ENCODE measurements at places on chromosomes 6 and 20.

GRCh38 chr6:52992980-52993920 is 1.8 kb downstream of the GSTA4 start:
- H3K27ac ChIP-seq, result peak overlapping the region; percentile 85
- H3K36me3 ChIP-seq, result no peaks in the 10 kb centered on the region
- H3K4me1 ChIP-seq, result peaks cover 41% of the 10 kb centered on the region
- H3K27me3 ChIP-seq, result no peaks in the 10 kb centered on the region

DNA sequence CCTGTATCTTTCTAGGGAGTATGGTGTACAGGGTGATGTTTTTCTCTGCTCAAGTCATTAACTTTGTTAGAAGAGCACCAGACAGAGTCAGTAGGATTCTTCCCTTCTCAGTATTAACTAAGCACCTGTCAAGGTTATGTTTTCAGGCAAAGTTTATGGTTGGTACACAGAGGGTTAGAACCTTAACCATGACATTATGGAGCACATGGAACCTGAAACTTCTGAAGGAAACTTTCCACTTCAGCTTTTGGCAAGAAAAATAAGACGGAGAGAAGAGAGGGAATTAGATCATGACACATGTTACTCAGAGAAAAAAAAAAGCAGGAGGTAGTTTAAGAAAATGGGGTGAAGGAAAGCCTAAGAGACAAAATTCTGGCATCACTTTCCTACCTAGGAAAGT is 112.9 kb upstream of the PDE7B start:
- H3K36me3 ChIP-seq, result no peaks in the 10 kb centered on the region
- no peak overlapping the region for H3K4me3 ChIP-seq

- H3K4me1 ChIP-seq, result peaks cover 28% of the 10 kb centered on the region
- DNase-seq, result peak; percentile 97
- H3K4me3 ChIP-seq, result peak overlapping the region; percentile 2
- H3K27ac ChIP-seq, result peak overlapping the region; percentile 38
Measured at GRCh38 chr20:44083220-44083933, 103.6 kb downstream of the JPH2 start.

GRCh38 chr20:6654513-6655252 is 112.8 kb upstream of the BMP2 start:
- peak overlapping the region; percentile 18 for H3K4me3 ChIP-seq
- DNase-seq, result peak; percentile 76
- H3K4me1 ChIP-seq, result peaks cover 29% of the 10 kb centered on the region
- peak overlapping the region; percentile 77 for H3K27ac ChIP-seq
- no peaks in the 10 kb centered on the region for H3K36me3 ChIP-seq
- no peaks in the 10 kb centered on the region for H3K27me3 ChIP-seq

- peaks cover 5% of the 10 kb centered on the region for H3K4me1 ChIP-seq
- H3K27ac ChIP-seq, result no peak overlapping the region
- H3K36me3 ChIP-seq, result no peaks in the 10 kb centered on the region
- no peak for DNase-seq
Measured at GRCh38 chr20:46416421-46416820, 10.0 kb upstream of the ELMO2 start.

DNA sequence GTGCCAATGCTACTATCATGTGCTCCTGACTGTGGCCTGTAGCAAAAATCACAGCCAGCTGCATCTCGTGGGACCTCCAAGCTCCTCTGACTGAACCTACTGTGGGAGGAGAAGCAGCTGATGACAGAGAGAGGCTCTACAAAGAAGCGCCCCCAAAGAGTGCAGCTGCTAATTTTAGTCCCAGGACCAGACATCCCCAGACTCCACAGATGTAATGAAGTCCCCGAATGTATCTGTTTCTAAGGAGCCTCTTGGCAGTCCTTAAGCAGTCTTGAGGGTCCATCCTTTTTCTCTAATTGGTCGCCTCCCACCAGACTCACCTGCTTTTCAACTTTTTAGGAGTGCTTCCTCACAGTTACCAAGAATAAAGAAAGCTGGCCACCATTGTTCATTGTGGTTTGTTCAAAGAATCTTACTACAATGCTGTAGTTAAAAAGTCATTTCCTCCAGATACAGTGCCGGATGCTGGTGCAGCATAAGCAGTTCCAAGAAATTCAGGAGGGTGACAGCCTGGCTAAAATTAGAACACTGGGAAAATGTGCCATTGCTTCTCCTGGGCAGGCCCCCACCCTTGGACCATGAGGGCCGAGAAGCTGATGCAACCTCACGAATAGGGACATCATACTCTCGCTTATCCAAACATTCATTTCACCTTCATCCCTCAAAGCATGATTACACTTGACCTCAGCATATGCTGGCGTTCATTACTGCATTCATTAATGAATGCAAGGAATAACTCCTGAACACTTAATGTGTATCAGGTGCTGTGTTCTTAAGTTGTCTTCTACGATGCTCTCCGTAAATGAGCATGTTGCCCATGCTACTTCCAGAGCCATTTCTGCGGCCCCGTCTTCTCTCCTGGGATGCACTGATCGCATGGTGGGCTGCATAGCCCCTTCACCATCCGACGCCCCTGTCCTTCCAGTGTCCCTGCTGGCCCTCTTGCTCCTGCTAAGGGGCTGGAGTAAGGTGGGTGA is 66.4 kb downstream of the LY86 start:
- no peak for DNase-seq
- no peaks in the 10 kb centered on the region for H3K36me3 ChIP-seq
- H3K4me3 ChIP-seq, result no peak overlapping the region
- H3K27ac ChIP-seq, result no peak overlapping the region

- no peaks in the 10 kb centered on the region for H3K36me3 ChIP-seq
- no peak overlapping the region for H3K4me3 ChIP-seq
- H3K4me1 ChIP-seq, result peaks cover 7% of the 10 kb centered on the region
Measured at GRCh38 chr6:127030836-127031235, 87.6 kb upstream of the RSPO3 start.

DNA sequence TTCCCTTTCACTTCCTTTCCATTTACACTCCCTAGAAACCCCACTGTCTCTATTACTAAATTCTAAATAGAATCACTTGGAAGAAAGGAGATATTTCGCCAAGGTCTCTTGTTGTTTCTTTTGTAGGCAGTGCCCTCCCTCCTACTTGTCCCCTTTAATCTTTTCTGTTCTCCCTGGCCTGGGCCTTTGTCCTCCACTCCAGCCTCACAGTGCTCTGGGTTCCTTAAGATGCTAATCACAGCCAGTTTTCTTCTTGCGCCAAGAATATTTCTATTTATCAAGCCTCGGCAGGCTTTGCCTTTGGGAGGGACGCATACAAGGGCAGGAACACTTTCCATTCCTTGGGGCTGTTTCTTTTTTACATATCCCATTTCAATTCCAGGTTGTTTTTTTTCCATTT is 520.6 kb upstream of the CHD6 start:
- H3K4me1 ChIP-seq, result no peaks in the 10 kb centered on the region
- no peaks in the 10 kb centered on the region for H3K27me3 ChIP-seq
- DNase-seq, result no peak
- H3K27ac ChIP-seq, result no peak overlapping the region
- H3K4me3 ChIP-seq, result no peak overlapping the region

DNA sequence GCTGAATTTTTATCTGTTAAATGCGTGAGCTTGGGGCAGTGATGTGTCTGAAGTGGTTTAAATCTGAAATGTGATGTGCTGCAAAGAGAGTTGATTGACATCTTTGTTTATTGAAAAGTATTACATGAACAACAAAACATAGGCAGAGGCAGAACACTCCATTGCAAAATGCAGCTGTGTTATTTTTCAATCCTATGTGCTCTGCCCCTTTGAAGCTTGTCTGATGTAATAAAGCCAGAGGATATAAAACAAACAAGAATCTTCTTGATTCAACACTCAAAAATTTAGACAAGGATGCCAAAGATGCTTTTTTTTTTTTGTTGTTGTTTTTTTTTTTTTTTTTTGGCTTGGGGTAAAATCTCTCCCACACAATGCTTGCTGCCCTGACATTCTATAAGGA is 482.4 kb upstream of the MMS22L start:
- DNase-seq, result peak; percentile 2
- H3K27me3 ChIP-seq, result no peaks in the 10 kb centered on the region
- no peaks in the 10 kb centered on the region for H3K4me1 ChIP-seq
- H3K36me3 ChIP-seq, result no peaks in the 10 kb centered on the region

DNA sequence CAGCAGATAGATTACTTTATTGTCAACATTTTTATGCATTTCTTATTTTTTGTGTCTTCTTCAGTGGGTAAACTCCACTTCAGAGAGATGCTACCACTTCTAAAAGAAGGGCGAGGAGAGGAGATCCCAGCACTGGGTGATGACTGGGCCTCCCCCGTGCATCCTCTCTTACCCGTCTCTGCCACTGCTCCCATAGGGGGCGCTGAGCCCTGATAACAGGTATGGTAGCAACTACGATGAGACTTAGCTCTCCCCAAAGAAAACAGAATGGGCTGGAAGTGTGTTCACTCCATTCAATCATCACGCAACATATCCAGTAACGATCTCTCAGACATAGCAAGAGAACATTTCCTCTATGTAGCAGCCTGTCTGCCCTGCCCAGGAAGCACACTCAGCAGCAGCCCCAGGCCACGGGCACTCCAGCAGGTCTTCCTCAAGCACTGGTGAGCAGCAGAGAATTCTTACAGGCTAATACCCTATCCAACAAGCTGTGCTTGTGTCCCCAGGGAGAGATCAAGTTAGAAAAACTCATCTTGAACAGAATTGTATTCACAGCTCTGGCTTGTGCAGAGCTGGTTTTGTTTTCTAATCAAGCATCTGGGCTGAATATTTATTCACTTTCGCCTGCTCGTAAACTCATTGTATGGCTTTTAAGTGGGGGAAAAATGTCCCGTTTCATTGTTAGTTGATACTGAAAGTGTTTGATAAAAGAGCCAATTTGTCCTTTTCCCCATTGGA is 533.1 kb upstream of the CDH4 start:
- H3K4me1 ChIP-seq, result no peaks in the 10 kb centered on the region
- no peak overlapping the region for H3K4me3 ChIP-seq
- H3K27ac ChIP-seq, result no peak overlapping the region
- H3K27me3 ChIP-seq, result no peaks in the 10 kb centered on the region
- DNase-seq, result no peak
- H3K36me3 ChIP-seq, result no peaks in the 10 kb centered on the region

DNA sequence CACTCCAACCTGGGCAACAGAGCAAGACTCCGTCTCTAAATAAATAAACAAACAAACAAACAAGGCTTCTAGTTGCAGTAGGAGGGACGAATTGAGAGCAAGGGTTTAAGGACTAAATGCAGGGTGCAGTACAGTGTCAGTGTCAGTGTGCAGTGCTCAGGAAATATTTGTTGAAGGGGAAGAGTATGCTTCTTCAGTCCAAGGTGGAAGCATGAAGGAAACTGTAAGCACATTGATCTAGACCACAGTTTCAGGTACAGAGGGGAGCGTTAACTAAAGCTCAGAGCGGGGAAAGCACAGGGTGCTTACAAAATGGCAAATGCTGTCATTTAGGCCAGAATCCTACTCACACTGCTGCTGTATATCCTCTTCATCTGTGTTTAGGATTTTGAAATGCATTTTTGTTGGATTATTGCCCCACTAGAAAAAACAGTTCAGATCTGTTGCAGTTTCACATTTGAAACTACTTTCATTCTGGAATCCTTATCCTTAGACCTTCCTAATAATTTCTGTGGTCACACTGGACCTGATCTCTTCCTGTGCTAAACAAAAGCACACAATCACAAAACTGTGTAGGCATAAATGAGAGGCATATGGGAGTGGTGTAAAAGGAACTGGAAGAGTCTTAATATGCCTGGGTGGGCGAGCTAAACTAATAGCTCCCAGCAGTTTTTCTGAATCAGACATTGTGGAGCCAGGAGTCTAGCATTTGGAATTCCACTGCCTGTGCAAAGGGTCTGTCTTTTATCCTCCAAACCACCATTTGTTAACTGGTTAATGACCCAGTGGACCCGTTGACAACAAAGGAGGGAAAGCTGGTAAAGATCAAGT is 41.4 kb downstream of the CBFA2T2 start:
- H3K4me3 ChIP-seq, result no peak overlapping the region
- H3K27ac ChIP-seq, result no peak overlapping the region
- no peaks in the 10 kb centered on the region for H3K36me3 ChIP-seq
- no peak for DNase-seq

- no peak overlapping the region for H3K27ac ChIP-seq
- DNase-seq, result no peak
- H3K4me3 ChIP-seq, result no peak overlapping the region
- no peaks in the 10 kb centered on the region for H3K4me1 ChIP-seq
- H3K36me3 ChIP-seq, result no peaks in the 10 kb centered on the region
Measured at GRCh38 chr20:52972965-52973819, 1.0 kb downstream of the TSHZ2 start.

DNA sequence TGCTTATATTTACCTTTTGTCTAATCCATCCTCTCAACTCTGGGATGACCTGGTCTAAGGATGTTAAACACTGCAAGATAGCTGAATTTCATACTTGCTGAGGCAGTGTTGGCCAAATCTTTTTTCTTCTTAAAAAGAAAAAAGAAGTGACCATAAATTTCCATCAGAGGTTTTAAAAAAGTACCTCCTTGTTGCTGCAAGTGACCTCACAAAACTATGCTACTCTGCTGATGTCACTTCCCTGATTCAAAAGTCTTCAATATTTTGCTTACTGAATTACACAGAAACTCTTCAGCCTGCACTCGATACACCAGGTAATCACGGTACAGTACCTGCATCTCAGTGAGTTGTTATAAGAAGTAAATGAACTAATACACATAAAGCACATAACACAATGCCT is 107.2 kb upstream of the PRDM1 start:
- no peak overlapping the region for H3K27ac ChIP-seq
- no peaks in the 10 kb centered on the region for H3K27me3 ChIP-seq
- H3K4me1 ChIP-seq, result no peaks in the 10 kb centered on the region
- no peak for DNase-seq
- no peak overlapping the region for H3K4me3 ChIP-seq

- no peaks in the 10 kb centered on the region for H3K36me3 ChIP-seq
- no peak overlapping the region for H3K4me3 ChIP-seq
- H3K27ac ChIP-seq, result no peak overlapping the region
- no peak for DNase-seq
- no peaks in the 10 kb centered on the region for H3K4me1 ChIP-seq
Measured at GRCh38 chr6:30799210-30799609, 54.9 kb upstream of the IER3 start.

- peak; percentile 25 for DNase-seq
- H3K4me1 ChIP-seq, result peaks cover 8% of the 10 kb centered on the region
- no peaks in the 10 kb centered on the region for H3K36me3 ChIP-seq
- H3K27ac ChIP-seq, result peak overlapping the region; percentile 42
- H3K27me3 ChIP-seq, result no peaks in the 10 kb centered on the region
- no peak overlapping the region for H3K4me3 ChIP-seq
Measured at GRCh38 chr6:112883095-112883494, 536.0 kb downstream of the RFPL4B start.

- no peak for DNase-seq
- H3K4me1 ChIP-seq, result no peaks in the 10 kb centered on the region
- no peak overlapping the region for H3K27ac ChIP-seq
- 0 out of 2 replicates have a peak, but pooled peaks cover 6% of the 10 kb centered on the region for H3K27me3 ChIP-seq
- no peaks in the 10 kb centered on the region for H3K36me3 ChIP-seq
- no peak overlapping the region for H3K4me3 ChIP-seq
Measured at GRCh38 chr6:1470040-1470439, 80.7 kb downstream of the FOXF2 start.

GRCh38 chr6:132950566-132950965 is 136.2 kb downstream of the RPS12 start:
- no peak for DNase-seq
- H3K27ac ChIP-seq, result no peak overlapping the region
- no peak overlapping the region for H3K4me3 ChIP-seq
- H3K36me3 ChIP-seq, result no peaks in the 10 kb centered on the region
- H3K4me1 ChIP-seq, result peaks cover 15% of the 10 kb centered on the region

- no peaks in the 10 kb centered on the region for H3K4me1 ChIP-seq
- no peak overlapping the region for H3K4me3 ChIP-seq
- H3K27ac ChIP-seq, result no peak overlapping the region
- no peaks in the 10 kb centered on the region for H3K27me3 ChIP-seq
Measured at GRCh38 chr6:16837217-16837972, 76.1 kb upstream of the ATXN1 start.

GRCh38 chr6:13404228-13404891 is 76.0 kb upstream of the TBC1D7 start:
- H3K36me3 ChIP-seq, result no peaks in the 10 kb centered on the region
- no peak overlapping the region for H3K27ac ChIP-seq
- peak; percentile 48 for DNase-seq
- peaks cover 17% of the 10 kb centered on the region for H3K4me1 ChIP-seq
